ENCODE measurements at places on chromosomes 11 and 22. TPM values are rescaled to one million over a fixed set of nuclear protein-coding genes. Genes with fewer than 3 reads are reported as not detected.
A peak's percentile ranks its signal among the peaks of the same experiment; 100 is the strongest.

GRCh38 chr11:127157225-127157624, 156.7 kb upstream of the KIRREL3 start:
- no peak for DNase-seq
- H3K27me3 ChIP-seq = no peaks in the 10 kb centered on the region
- no peak overlapping the region for H3K27ac ChIP-seq
- H3K36me3 ChIP-seq = no peaks in the 10 kb centered on the region

GRCh38 chr11:57543593-57543992, 6.2 kb downstream of the SMTNL1 start:
- H3K27ac ChIP-seq = no peak overlapping the region
- no peak for DNase-seq
- no peaks in the 10 kb centered on the region for H3K4me1 ChIP-seq
- H3K36me3 ChIP-seq = peaks cover 33% of the 10 kb centered on the region

DNA sequence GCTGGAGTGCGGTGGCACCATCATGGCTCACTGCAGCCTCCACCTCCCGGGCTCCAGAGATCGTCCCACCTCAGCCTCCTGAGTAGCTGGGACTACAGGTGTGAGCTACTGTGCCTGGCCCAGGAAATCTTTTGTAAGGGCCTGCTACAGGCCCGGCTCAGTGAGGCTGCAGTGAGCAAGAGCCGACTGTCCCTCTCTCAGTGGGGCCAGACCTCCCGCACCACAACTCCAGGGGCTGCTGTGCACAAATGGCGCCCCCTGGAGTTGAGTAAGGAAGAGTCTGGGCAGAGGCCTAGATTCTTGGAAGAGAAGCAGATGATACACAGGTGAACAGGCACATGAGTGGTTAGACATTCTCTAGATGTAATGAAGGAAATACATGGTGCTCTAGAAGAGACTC, 7.0 kb downstream of the SERHL2 start:
- peak; percentile 69 for DNase-seq
- no peak overlapping the region for H3K4me3 ChIP-seq
- H3K27ac ChIP-seq = no peak overlapping the region
- H3K4me1 ChIP-seq = peaks cover 3% of the 10 kb centered on the region
- no peaks in the 10 kb centered on the region for H3K36me3 ChIP-seq

DNA sequence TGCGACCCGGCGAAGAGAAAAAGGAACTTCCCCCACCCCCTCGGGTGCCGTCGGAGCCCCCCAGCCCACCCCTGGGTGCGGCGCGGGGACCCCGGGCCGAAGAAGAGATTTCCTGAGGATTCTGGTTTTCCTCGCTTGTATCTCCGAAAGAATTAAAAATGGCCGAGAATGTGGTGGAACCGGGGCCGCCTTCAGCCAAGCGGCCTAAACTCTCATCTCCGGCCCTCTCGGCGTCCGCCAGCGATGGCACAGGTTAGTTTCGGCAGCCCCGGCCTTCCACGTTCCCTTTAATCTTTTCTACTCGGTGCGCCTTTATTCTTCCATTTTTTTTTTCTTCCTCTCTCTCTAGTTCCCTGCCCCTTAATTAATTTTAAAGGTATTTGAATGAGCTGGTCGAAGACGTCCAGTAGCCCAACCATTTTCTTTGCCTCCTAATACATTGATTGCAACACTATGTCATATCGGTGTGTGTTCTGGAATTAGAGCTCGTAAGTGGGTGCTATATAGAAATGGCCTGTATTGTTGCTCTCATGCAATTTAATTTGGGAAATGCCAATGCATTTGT, 537 bp downstream of the EP300 start:
- peak overlapping the region; percentile 90 for H3K4me3 ChIP-seq
- H3K27me3 ChIP-seq = no peaks in the 10 kb centered on the region
- peak; percentile 82 for DNase-seq
- peaks cover 27% of the 10 kb centered on the region for H3K36me3 ChIP-seq
- peaks cover 36% of the 10 kb centered on the region for H3K4me1 ChIP-seq
- peak overlapping the region; percentile 92 for H3K27ac ChIP-seq

DNA sequence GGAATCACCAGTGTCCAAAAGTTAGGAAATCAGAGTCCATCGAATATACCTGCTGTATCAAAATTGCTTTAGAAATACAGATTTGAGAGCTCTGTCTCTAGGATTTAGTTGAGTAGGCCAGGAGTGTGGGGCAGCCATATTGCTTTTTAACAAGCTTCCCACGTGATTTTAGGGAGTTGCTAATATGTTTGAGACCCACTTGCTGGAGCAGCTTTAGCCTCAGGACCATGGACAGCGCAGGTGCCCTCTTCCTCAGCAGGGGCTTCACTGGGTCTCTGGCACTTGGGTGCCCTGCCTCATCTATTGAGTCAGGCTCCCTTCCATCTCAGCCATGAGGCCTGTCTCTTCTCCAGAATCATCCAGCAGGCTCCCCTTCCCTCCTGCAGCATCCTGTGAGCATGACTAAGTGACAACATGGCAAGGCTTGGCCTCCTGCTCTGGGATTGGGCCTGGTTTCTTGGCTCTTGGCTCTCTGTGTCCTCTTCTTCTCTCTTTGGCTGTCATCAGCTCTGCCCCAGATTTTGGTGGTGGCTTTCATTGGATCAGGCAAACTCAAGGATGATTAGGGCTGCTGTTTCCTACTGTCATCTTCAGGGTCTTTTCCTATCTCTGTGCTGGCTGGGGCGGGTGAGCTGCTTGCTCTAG, 70.0 kb downstream of the SGSM1 start:
- DNase-seq = peak; percentile 73
- no peaks in the 10 kb centered on the region for H3K27me3 ChIP-seq
- no peak overlapping the region for H3K4me3 ChIP-seq
- H3K36me3 ChIP-seq = no peaks in the 10 kb centered on the region
- H3K4me1 ChIP-seq = no peaks in the 10 kb centered on the region
- H3K27ac ChIP-seq = no peak overlapping the region

APOBEC3H gene
- total RNA-seq = 7.6 TPM
